ENCODE measurements at places on chromosomes 13 and 19.

- DNase-seq = no peak
Observed at GRCh38 chr13:99859178-99860177, 112.1 kb downstream of the ZIC5 start.

GRCh38 chr19:35478794-35479677 lies 11.2 kb downstream of the KRTDAP start:
- DNase-seq = no peak

GRCh38 chr19:12759686-12760085 lies 8.1 kb downstream of the BEST2 start:
- no peak for DNase-seq

DNA sequence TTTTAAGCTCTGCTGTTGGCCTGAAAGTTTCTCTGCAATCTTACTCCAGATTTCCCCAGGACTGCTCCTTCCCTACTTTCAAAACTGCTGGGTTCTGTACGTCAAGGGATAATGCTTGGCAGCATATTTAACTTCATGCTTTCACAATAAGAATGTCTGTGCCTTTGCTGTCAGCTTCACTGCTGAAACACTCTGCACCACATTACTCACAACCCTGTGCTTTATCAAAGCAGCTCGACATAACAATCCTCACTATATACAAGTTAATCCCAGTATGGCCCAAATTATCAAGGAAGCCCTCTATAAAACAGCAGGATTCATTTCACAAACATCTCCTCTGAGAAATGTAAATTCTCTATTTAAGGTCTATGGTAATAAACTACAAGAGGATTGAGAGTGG lies 17.5 kb downstream of the LATS2 start:
- no peak for DNase-seq

DNA sequence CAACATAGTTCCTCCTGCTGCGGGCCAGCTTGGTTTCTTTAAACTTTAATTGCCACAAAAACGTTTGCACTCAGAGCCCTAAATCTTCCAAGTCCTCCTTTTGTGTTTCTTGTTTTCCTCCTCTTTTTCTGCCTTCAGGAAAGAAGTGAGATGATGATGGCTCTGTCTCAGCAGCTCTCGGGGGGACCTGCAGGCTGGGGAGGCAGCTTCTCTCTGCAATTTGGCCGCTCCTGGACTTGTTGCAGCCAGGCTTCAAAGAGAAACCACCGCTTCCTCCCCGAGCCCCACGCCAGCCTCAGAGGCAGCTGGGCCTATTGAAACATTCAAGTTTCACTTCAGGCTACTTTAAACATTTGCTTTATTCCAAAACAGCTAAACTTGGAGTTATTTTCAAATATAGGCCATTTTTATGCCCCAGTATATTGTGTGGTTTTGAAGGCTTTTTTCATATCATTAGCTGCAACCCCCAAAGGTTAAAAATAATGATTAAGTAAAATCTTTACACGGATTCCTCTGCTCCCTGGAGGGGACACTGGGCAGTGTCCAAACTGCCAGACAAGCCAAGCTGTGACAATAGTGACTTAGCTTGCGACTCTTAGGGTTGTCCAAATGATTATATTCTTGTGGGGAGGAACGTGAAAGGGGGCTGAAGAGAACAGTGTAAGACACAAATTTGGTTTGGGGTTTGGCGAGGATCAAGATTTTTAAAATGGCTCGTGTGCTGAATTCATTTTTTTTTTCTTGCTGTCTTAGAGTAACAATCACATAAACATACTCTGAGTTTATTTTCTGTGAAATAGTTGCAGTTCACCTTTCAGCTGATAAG lies 330.8 kb downstream of the DLEU7 start:
- DNase-seq = peak; percentile 50

GRCh38 chr19:47379381-47379938 lies 30.3 kb downstream of the DHX34 start:
- DNase-seq = no peak

- no peak for DNase-seq
Observed at GRCh38 chr19:5681391-5682106, 722 bp downstream of the HSD11B1L start.

- peak; percentile 2 for DNase-seq
Observed at GRCh38 chr13:60584976-60585375, 188.0 kb downstream of the TDRD3 start.

DNA sequence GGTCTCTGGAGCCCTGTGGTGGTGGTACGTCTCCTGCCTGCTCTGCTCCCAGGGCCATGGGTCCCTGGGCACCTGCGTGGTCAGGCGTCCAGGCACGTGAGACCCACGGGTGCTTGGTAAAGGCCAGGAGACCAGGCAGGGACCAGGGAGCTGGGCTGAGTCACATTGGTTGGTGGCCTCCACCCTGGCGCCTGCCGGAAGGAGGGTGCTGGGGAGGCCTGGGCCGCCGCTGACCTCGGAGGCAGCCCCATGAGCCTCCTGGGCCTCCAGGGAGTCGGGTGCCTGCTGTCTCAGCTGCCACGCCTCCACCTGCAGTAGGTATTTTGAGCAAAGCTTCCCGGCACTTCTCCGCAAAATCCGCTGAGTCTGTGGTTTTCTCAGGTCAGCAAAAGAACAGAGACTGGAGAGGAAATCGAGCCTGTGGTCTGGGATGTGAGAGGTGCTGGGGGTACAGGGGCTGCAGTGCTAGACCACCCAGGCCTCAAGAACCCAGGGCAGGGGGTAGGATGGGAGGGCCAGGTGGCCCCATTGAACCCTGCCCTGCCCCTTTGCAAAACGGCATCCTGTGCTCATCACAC lies 3.6 kb upstream of the PLK5 start:
- no peak for DNase-seq

DNA sequence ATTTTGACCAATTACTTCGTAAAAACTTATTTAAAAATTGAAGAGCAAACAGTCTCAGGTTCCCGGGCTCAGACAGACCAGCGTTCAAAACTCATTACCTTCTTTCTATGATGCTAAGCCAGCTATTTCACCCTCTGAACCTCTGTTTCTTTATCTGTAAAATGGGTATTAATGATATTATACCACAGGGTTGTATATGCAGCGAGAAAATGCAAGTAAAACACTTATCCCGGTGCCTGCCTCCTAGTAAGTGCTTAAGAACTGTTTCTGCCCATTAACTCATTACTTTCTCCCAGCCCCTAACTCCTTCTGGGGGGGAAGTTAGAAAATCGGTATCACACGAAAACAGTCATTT lies 410 bp upstream of the PAK4 start:
- DNase-seq = no peak

DNA sequence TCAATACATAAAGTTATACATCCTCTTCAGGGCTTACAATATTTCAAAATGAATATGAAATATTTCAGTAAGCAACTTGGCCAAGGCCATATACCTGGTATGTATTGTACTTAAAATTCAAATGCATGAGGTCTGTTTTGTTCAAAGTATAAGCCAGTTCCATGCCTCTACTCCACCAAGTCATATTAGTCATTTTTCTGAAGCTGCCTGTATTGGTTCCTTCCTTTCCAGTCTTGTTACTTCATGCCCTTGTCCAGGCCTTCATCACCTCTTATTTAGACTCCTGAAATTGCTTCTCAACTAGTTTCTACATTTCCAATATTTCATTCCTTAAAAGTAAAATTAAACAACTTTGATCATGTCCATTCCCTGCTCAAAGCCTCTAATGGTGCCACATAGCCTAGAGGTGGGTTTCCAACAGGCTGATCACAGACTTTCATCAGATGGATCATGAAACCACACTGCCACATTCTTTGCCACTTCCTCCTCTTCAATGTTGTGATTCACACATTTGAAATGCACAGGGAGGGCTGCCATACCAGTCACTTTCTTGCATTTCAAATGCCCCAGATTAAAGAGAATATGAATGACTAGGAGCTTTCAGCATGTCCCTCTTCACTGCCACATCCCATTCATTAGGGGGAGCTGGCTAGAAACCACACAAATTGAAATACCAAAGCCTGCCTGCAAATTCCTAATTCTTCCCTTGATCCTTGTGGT lies 424.1 kb upstream of the DACH1 start:
- DNase-seq = no peak

DNA sequence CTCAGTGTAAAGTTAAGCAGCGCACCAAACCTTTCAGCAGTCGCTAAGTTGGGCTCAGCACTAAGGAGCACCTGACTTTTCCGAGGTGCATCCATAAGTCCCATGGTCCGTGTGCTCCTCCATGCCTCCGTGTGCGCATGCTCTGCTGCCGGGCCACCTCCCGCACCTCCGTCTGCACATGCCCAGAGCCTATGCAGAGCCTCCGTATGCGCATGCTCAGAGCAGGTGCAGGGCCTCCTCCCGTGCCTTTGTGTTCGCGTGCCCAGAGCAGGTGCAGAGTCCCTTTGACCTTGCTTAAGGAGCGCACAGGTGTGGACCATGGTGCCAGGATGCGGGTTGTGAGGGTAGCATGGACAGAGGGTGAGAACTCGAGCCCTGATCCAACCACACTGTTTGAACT lies 46.0 kb downstream of the ATP11A start:
- DNase-seq = no peak

DNA sequence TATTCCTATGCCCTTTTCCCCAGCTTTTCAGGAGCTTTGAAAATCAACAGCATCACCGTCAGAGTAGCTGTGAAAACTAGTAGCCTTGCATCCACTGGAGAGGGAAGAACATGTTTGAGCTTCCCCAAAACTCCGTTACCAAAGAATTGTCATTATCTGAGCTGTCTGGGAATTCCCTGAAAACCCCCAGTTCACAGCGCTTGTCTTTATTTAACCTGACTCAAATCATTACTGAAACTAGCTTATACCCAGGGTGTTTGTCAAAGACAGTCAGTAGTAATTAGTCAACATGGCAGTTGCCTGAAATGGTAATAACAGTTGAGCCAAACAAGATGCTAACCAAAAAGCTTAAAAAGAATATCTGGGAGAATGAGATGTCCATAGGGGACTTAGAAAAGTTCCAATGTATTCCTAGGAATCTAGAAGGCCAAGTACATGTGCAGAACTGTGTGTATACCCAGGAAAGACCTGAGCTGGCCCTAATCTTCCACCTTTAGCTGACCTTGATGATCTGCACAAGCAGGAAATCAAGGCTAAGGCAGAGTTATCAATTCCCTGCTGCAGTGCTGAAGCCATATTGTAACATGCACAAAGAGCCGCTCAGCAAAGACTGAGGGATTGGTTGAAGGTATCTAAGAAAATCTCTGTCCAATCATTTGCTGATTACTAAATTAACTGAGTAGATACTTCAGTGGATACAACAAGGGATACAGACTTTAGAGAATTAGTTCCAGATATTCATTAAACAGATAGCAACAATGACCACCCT lies 130.8 kb downstream of the KL start:
- DNase-seq = no peak

- no peak for DNase-seq
Observed at GRCh38 chr13:108220041-108220440, 1.8 kb downstream of the ABHD13 start.

GRCh38 chr19:13920940-13921747 lies 15.1 kb downstream of the CC2D1A start:
- peak; percentile 63 for DNase-seq

GRCh38 chr13:42478531-42479156 lies 95.3 kb upstream of the TNFSF11 start:
- DNase-seq = no peak

DNA sequence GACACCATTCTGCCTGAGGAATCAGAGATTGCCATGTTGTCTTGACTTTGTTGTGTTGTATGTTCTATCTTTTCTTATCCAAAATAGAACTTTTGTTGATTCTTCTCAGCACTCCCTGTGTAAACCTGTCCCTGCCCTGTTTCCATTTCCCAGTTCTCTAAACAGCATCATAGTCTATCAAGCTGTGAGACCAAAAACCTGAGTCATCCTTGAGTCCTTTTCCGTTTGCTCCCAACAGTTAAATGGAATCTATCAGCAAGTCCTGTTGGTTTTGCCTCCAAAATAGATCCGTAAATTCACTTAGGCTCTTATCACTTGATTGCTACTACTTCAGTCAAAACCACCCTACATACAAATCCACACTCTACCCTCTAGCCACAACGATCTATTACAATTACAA lies 667.1 kb downstream of the PCDH9 start:
- DNase-seq = no peak

GRCh38 chr13:95623141-95623540 lies 21.4 kb downstream of the DZIP1 start:
- DNase-seq = no peak

DNA sequence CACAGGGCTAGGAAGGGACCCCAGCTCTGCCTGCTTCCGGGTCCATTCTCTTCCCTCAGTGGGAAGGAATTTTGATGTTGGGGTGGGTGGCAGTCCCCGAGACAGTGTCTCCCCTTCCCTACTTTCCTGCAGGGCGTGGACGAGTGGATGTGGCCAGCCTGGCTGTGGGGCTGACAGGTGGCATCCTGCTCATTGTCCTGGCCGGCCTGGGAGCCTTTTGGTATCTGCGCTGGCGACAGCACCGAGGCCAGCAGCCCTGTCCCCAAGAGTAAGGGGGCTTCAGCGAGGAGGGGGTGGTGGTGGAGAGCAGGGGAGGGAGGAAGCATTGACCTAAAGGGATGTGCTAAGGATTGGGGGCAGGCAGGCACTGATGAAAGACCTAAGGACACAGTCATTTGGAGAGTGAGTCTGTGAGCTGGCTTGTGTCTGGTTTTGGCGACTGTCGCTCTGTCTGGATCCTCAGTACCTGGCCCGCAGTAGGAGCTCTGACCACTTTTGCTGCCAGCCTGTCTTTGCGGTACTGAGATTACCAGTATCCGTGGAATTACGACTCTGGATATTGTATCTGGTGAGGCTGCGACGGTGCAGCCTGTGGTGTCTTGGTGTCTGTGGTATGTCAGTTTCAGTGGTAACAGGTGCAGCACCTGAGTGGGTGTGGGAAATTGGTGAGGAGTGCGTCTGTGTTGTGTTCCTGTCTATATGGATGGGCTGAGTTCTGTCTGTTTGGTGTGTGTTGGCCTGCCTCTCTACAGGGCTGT lies 2.4 kb upstream of the PRR12 start:
- no peak for DNase-seq

GRCh38 chr19:30795727-30796126 lies 423.5 kb downstream of the ZNF536 start:
- DNase-seq = no peak

DNA sequence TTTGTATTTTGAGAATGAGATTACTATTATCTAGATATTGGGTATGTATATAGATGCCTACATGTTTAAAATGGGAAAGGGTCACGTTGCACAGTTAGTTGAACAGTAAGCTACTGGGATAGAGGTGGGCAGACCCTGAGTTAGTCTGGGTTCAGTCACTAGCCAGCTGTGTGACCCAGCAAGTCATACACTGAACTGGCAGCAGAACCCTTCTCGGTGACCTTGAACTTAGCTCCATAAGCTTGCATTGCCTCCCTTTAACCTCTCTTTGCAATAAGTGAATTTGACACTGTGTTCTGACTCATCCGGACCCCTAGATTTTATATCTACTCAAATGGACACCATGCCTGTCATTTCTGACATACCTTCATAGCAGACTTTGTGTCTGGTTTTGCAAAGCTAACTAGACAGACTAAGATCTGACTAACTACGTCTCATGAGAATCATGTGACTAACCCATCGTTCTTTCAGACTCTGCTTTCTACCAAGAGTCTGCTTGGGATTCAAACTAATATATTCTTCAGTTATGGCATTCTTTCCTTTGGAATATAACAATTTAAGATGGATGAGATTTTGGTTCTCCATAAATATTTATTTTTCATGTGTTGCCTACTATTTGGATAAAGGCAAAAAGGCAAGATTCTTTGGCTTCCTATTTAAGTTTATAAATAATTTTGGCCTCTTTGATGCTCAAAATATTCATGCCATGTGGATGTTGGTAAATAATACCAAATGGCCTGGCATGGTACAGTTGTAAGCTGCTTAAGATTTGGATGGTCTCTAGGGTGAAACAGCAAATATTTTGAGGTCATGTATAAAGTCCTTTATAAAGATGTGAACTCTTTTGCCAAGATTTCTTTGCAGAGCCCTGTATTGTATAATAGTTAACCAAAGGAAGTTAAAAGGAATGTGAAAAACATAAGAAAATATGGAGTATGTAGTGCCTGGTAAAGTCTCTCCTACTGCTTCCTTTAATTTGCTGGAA lies 159.3 kb downstream of the ITGBL1 start:
- no peak for DNase-seq

Data from Daoy (cell line).